ENCODE measurements at places on chromosomes 6 and 20. TPM values are rescaled to one million over a fixed set of nuclear protein-coding genes. Genes with fewer than 3 reads are reported as not detected.

Gene C6orf118
- 0.89 TPM for total RNA-seq

Gene METTL24
- total RNA-seq: 1.4 TPM

Gene PRPH2
- 5.3 TPM for total RNA-seq

Gene SGK2
- total RNA-seq: 0.75 TPM

Gene HMGCLL1
- total RNA-seq: 9.2 TPM

Gene DTD1
- total RNA-seq: 22.9 TPM

Gene SIRPB2
- total RNA-seq: 0.84 TPM

Gene EYS
- total RNA-seq: 1.1 TPM

Gene ARMC12
- total RNA-seq: 0.62 TPM

Gene RAET1L
- not detected for total RNA-seq

Gene UBD
- 0.31 TPM for total RNA-seq

Gene GTSF1L
- not detected for total RNA-seq

Gene CAP2
- 56.3 TPM for total RNA-seq

Gene ZNF451
- 37.9 TPM for total RNA-seq

Gene MSH5
- total RNA-seq: 9.1 TPM

Gene SCUBE3
- 0.40 TPM for total RNA-seq

Gene LAMA4
- total RNA-seq: 219 TPM

Gene APOBEC2
- 509 TPM for total RNA-seq

Measured in muscle of leg (tissue), 16 donors.